ENCODE measurements at places on chromosomes 16 and 17. TPM values are rescaled to one million over a fixed set of nuclear protein-coding genes. Genes with fewer than 3 reads are reported as not detected.
A peak's percentile ranks its signal among the peaks of the same experiment; 100 is the strongest.

DNA sequence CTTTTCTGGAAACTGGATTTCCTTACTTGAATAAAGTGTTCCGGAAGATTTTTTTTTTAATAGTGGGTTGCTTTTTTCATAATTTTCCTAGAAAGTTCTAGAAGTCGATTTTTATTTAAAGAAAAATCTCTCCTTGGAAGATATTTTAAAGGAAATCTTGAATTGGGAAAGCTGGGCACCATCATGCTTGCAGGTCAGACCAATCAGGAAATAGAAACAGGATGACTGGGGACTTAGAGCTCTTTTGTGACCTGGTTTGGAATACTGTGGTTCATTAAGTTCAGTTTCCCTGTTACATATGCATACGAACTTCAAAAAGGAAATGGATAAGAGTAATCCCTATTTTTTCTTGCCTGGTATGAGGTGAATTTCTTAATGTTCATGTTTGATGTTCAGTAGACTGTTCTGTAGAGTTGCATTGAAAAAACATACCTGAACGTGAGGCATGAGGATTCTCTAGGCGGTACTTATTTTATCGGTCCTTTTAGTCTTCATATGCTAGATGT lies 1.2 kb downstream of the NFATC3 start:
- H3K36me3 ChIP-seq, result no peaks in the 10 kb centered on the region
- peak overlapping the region; percentile 87 for H3K27ac ChIP-seq
- no peak for DNase-seq
- peak overlapping the region; percentile 80 for H3K4me3 ChIP-seq

GRCh38 chr17:74943808-74944522 lies 8.3 kb downstream of the OTOP3 start:
- peak; percentile 37 for DNase-seq
- no peak overlapping the region for H3K4me3 ChIP-seq
- no peaks in the 10 kb centered on the region for H3K36me3 ChIP-seq
- no peaks in the 10 kb centered on the region for H3K4me1 ChIP-seq
- H3K27ac ChIP-seq, result no peak overlapping the region

DNA sequence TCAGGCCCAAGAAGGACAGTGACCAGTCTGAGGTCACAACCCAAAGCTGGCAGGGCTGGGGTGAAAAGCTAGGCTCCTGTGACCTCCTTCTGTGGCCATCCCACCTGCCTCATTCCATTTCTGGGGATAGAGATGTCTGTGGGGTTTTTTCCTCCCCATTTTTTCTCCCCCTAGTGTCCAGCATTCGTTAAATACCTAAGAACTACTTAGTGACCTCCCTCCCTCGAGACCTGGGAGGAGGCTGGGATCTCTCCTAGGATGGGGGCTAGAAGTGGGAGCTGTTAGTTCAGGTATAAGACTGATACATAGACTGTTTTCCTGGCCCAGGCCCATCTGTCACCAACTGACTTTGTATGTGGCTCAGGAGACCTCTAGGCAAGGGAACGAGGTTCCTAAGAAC lies 20.5 kb upstream of the STAC2 start:
- no peak overlapping the region for H3K27ac ChIP-seq
- H3K36me3 ChIP-seq, result no peaks in the 10 kb centered on the region
- no peaks in the 10 kb centered on the region for H3K27me3 ChIP-seq
- no peak for DNase-seq
- peaks cover 5% of the 10 kb centered on the region for H3K4me1 ChIP-seq

Gene GINS2
- 0.88 TPM for total RNA-seq

- no peak overlapping the region for H3K4me3 ChIP-seq
- no peaks in the 10 kb centered on the region for H3K36me3 ChIP-seq
- H3K4me1 ChIP-seq, result no peaks in the 10 kb centered on the region
- no peak overlapping the region for H3K27ac ChIP-seq
- DNase-seq, result no peak
Measured at GRCh38 chr17:43813386-43813785, 19.6 kb downstream of the MPP3 start.

Measured in kidney (tissue), 22 donors.